ENCODE measurements at places on chromosomes 6 and 20.

DNA sequence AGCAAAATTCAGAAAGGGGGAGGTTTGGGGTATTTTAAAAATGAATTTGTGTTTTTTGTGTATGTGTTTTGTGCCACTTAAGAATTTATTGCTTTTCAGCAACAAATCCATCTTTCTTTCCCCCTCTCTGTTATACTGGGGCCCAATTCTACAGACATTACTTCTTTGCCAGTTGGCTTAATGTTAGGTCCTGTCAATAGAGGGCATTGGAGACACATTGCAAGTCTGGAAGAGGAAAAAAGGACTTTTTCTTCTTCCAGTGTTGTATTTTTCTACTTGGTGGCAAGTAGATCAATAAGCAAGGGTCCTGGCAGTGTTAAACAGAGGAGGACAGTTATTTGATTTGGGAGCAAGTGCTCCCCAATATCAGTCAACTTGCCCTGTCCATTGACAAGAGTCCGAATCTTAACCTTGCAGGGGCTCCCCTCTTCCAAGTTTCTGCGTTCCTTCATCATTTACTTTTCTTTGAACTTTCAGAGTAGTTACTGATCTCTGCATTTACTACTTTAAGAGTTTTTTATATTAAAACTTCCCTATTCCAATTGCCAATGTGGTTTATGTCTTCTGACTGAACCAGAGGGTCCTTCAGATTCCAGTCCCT, 23.4 kb downstream of the SCML4 start:
- DNase-seq = no peak

GRCh38 chr6:151155095-151155494, 84.7 kb upstream of the AKAP12 start:
- no peak for DNase-seq

DNA sequence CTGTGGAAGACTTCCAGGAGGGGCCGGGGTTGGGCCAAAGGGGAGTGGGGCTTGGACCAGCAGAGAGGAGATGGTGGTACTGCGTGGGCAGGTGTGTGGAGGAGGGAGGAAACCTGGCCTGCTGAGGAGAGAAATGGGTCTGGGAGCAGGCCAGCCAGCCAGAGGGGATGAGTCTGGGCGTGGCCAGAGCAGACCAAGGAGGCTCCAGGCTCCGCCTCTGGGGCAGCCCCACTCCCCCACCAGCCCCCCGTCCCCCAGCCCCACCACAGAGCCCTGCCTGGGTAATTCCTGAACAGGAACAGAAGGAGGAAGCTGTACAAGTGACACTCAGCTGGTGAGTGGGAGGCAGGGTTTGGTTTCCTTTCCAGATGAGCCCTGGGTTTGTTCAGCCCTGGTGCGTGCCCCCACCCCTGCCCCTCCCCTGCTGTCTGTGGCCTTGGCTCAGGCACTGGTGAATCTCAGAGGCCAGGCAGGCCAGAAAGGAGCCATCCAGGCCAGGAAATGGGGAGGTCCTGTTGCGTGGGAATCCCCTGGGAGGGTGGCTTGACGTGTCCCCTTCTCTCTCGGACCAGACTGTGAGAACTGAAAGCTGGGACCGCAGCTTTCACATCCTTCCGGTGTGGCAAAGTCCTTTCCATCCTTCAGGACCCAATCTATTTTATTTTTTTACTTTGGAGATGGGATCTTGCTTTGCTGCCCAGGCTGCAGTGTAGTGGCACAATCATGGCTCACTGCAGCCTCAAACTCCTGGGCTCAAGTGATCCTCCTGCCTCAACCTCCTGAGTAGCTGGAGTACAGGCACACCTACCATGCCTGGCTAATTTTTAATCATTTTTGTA, 9.4 kb upstream of the SRC start:
- DNase-seq = no peak

DNA sequence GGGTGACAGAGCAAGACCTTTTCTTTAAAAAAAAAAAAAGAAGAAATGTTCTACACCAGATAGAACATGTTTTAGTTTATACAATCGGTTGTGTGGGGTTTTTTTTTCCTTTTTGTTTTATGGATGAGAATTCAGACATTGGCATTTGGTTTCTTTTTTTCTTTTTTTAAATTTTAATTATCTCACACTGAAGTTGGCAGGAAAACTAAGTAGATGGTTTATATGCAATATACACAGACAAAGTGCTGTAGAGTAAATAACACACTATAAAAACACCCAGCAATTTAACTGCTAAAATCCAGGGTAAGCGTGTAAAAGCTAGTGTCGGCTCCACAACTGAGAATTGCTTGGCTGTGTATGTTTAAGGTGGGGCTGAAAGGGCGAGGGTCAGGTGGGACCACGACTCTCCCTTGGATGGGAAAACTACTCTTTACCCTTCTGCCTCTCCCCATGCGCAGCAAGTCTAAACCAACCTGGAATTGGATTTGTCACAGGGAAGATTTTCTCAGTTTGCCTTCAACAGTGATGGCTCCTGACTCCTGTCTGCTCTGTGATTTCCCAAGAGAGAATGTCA, 147.1 kb upstream of the MARCKS start:
- DNase-seq = no peak

- DNase-seq = no peak
These were observed 28.6 kb upstream of the YWHAB start for GRCh38 chr20:44856856-44857448.

- no peak for DNase-seq
These were observed 15.6 kb upstream of the UQCC2 start for GRCh38 chr6:33727126-33727525.

- no peak for DNase-seq
These were observed 517.0 kb upstream of the ID4 start for GRCh38 chr6:19320111-19320581.

DNA sequence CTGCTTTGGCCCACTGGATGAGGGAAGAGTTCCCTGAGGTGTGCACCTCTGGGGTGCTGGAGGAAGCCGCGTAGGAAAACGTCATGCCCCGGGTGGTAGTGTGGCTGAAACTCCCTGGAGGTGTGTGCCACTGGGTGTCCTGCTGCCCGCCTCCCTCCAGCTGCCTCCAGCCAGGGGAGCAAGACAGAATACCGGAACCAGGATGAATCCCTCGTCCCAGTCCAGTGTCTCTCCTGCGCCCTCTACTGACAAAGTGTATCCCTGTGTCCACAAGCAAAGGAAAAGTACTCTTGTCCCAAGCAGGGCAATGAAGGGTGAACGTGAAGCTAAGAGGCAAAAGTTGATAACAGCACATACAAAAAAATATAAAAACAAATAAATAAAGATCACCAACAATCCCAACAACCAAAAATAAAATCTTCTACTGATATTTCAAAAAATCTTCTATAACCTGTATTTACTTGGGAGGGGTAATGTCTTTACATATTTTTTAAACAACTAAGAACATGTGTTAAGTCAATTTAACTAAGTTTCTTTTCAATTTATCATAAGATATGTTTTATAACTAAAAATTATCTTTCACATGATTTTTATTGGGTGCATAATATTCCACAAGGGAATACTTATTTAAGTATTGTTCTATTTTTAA, 437.6 kb downstream of the MAFB start:
- peak; percentile 24 for DNase-seq

GRCh38 chr6:93036835-93037234, 382.5 kb downstream of the EPHA7 start:
- DNase-seq = no peak

DNA sequence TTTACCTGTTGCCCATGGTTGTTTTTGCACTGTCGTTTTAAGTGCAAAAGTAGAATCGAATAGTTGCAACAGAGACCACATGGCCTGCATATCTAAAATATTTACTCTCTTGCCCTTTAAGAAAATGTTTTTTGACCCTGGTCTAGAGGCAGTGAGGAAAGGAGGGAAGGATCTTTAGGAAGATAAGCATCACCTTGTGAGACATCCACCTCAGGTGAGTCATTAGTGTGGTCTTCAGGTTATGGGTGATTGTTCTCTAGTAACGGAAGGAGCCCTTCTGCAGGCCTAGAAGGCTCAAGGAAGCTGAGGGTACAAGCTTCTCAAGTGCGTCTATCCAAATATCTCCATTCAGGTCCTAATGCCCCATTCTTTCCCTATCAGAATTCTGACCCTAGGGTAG, 6.6 kb upstream of the RAB44 start:
- no peak for DNase-seq

GRCh38 chr6:47780510-47781356, 1.1 kb upstream of the OPN5 start:
- DNase-seq = peak; percentile 27

DNA sequence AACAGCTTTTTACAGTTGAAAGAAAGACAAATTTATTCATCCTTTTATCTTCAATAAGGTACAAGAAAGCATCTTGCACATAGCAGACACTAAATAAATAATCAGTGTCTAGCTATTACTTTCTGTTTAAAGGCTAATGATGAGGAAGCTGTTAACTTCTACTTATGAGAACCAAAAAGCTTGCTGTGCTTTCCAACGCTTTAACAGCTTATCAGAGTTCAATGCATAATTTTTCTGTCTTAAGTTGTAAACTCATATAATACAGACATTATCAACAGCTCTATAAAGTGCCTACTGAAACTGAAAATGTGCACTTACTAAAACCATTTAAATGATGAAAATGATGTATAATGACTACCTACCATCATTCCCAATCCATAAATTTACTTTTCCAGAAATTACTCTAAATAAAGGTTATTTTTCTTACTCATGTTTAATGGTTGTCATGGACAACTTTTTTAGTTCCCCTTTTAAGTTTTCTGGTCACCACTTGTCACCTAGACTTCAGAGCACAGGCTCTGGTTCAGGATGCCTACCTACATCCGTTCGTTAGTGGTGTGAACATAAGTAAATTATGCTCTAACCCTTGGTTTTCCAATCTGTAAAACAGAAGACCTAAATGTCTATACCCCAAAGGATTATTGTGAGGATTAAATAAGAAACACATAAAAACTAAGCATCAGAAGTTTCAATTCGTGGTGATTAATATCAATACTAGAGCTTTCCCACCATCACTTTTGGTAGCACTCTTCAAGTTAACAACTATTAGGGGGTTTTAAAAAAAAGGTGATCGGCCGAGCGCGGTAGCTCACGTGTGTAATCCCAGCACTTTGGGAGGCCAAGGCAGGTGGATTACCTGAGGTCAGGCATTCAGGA, 8.0 kb downstream of the PNISR start:
- DNase-seq = no peak

DNA sequence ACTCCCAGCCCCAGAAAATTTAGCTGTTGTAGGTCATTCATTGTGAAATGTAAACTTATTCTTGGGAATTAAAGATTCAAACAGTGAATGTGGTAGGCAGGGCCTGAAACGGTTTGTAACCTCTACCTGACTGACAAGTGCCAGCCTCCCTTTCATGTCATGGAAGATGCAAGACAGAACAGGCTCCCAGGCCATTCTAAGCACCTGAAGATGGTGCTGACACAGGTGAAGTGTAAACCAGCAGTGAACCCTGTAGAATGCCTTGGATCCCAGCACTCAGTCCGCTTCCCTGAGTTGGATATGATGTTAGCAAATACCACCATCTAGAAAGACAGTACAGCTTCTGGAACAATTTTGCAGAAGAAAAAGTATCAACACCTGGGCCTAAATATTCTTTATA, 19.3 kb downstream of the CYP24A1 start:
- DNase-seq = no peak

GRCh38 chr6:97322811-97323210, 39.8 kb upstream of the MMS22L start:
- no peak for DNase-seq

Measured in SW 1271 (cell line).